ENCODE measurements at places on chromosomes 16 and 17. TPM values are rescaled to one million over a fixed set of nuclear protein-coding genes. Genes with fewer than 3 reads are reported as not detected.

DNA sequence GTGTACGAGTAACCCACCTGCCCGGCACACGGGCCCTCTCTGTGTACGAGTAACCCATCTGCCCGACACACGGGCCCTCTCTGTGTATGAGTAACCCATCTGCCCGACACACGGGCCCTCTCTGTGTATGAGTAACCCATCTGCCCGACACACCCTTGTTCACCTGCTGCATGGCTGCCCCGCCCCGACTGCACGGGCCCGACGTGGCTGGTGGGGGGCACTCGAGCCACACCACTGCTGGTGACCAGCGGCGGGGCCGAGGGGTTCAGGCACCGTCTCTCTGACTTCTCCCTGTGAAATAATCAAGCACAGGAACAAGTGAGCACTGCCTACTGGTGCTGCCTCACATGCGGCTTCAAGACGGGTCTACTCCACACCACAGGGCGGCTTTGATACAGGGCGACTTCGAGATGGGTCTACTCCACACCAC lies 22.1 kb downstream of the MAP1LC3B start:
- DNase-seq = no peak

- DNase-seq = no peak
Observed at GRCh38 chr16:78487471-78487870, 388.0 kb downstream of the WWOX start.

- DNase-seq = no peak
Observed at GRCh38 chr16:64791756-64792155, 330.1 kb downstream of the CDH11 start.

DNA sequence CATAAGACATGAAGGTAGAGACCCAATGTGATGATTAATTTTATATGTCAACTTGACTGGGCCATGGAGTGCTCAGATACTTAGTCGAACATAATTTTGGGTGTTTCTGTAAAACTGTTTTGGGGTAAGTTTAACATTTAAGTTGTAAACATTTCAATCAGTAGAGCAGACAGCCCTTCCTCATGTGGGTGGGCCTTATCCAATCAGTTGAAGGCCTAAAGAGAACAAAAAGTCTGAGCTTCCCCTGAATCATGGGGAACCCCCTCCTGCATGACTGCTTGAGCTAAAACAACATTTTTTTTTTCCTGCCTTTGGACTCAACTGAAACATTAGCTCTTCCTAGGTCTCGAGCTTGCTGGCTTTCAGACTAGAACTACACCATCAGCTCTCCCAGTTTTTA lies 327.3 kb upstream of the SOX9 start:
- peak; percentile 14 for DNase-seq

GRCh38 chr17:1644493-1645206 lies 882 bp downstream of the SCARF1 start:
- peak; percentile 80 for DNase-seq

DNA sequence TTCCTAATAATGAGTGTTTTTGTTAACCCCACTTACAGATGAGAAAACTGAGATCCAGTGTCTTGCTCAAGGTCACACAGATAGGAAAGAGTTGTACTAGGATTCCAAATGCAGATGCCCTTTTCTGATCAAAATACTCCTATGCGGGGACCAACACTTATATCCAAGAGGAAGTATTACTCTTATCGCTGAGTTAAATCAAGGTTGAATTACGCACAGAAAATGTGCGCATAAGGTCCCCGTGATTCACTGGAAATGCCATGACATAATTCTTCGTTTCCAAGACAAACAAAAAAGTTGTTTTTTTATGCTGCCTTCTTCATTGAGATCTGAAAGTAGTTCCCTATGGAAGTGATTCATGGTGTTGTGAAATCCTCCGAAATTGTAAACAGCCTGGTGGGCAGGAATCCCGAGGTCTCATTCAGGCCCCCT lies 463.8 kb upstream of the HSBP1 start:
- peak; percentile 97 for DNase-seq

DNA sequence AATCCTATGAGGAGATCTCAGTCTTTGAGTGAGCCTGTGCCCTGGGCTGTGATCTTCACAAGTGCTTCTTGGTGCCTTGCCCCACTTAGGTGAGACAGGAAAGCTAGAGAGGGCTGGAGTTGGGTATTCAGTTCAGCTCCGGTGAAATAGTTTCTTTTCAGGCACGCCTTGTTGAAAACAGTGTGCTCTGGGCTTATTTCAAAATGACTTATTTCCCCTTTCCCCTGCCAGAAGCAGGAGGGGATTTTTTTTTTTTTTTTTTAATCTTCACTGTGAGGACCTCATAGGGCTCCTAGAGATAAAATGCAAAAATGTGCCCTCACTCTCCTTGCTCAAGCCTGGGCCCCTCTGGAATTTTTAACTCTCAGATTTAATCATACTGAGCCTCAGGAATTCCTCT lies 27.2 kb downstream of the MOSMO start:
- DNase-seq = no peak

DNA sequence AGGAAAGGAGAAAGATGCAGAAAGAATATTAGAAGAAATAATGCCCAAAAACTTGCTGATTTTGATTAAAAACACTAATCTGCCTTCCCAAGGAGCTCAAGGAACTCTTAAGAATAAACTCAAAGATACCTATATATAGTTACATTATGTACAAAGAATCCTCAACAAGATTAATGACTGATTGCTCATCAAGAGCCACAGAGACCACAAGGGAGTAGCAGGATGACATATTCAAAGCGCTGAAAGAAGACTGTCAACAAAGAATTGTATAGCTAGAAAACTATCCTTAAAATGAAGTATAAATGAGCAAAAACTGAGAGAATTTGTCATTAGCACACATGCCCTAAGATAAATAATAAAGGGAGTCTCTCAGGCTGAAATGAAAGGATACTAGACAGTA lies 6.2 kb downstream of the LPCAT2 start:
- DNase-seq = peak; percentile 77

Gene MC1R
- 4.0 TPM for total RNA-seq

Gene HLF
- total RNA-seq = 5.3 TPM

Gene MAPT
- total RNA-seq = 0.20 TPM

Gene MYH2
- total RNA-seq = not detected

Gene PRAC1
- not detected for total RNA-seq

Measured in M059J (cell line).